AG10803 (cell line): ENCODE measurements at places on chromosomes 12 and 14.

DNA sequence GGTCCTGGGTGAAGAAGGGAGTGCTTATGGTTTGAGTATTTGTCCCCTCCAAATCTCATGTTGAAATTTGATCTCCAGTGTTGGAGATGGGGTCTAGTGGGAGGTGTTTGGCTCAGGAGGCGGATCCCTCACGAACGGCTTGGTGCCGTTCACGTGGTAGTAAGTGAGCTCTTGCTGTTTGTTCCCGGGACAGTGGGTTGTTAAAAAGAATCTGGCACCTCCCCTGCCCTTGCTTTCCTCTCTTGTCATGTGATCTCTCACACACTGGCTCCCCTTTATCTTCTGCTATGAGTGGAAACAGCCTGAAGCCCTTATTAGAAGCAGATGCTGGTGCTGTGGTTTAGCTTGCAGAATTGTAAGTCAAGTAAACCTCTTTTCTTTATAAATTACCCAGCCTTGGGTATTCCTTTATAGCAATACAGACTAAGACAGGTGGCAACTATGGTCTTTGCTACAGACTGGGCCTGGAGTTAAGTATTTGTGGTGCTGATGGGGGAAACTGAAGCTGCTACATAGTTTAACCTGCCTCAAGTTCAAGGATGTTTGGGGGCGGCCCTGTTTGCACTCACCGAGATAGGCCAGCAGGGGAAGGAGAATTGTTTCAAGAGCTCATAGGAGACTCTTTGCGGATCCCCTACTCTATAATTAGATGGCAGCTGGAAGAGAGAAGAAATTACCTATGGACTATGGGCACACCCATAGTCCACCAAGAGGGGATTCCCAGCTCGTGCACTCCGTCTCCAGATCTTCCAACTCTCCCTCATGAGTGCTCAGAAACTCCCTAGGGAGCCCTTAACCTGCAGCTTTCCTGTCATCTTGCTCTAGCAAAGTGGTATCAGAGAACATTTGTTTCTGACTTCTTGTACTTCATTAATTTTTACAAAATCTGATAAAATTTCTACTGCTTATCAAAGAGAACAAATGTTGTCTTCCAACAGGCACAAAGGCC is 164.6 kb downstream of the SLC15A5 start:
- DNase-seq: peak; percentile 21

DNA sequence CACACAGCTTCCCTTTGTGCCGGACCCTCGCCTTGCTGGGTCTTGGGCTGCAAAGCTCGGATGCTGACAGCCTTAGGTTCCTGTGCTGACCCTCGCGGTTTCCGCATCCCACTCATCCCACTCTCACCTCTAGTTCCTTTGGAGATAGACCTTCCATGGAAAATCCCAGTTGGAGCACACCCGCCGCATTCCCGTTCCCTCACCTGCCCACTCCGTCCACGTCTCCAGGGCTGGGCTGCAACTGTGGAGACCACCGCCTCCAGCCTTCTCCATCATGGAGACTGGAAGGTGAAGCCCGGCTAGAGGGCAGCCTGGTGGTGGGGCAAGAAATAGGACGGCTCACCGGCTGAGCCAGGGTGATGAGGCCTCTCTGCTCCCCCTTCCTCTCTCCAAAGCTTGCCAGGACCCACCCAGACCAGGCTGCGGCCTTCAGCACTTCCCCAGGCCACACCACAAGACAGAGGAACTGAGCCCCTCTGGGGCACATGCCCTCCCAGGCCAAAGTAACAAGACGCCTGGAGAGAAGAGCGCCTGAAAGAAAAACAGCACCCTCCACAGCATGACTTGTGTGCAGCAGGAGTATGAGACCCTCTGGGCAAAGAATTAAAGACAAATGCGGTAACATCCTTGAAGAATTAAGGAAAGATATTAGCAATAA is 15.0 kb downstream of the TMEM121 start:
- DNase-seq: no peak

DNA sequence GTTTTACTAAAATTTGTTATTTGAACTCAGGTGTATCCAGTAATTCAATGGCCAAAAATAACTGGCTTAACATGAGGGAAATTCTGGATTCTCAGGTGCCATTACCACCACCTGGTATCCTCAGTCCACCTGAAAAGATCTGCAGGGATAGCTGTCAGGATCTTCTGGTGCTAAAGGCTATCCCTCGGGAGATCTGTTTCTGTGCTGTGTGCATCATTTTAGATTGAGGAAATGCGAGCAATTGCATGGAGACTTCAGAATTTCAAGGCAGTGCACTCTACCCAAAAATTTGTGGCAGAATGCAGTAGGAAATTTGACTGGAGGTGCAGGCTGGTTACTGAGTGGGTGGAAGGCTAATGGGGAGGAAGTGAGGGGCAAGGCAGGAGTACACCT is 26.4 kb downstream of the ZCCHC8 start:
- DNase-seq: no peak

DNA sequence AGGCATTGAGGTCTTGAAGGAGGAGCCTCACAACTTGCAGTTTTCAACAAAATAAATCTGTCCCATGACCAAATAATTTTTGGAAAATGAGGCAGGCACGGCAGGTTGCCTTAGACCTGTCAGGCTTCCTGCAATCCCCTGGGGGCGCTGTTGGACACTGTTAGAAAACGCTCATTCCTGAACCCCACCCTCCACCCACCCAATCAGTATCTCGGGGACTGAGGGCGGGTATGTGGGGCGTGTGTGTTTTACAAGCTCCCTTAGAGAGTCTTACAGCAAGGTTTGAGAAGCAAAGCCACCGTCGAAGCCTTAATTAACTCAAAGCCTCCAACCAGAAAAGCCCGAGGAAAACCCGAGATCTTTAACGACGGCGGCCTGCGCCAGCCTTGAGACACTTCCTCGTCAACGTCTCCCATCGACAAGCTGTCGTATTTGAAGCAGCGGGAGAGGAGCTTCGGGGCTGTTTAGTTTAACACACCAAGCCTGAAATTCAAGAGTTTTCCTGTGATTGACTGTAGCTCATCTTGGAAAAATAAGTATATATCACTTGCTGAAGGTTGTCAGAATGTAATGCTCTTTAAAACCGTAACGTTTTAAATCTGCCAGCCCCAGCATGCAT is 123.0 kb downstream of the GLT1D1 start:
- DNase-seq: no peak

DNA sequence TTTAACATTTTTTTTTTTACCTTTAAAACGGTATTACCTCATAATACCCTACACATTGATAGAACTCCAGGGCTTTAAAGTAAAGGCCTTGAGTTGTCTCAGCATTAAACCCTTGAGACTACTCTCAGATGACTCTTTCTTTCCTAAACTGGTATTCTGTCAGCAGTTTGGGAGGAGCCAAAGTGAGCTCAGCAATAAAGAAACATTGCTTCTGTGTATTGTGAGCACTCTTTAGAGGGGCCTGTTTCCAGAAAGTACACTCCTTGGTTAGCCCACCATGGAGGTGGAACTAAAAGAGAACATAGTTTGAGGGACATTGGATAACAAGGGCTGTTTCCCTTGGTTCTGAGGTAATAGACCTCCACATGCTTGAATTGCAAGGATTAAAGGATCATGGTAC is 20.4 kb downstream of the MAP3K12 start:
- no peak for DNase-seq

DNA sequence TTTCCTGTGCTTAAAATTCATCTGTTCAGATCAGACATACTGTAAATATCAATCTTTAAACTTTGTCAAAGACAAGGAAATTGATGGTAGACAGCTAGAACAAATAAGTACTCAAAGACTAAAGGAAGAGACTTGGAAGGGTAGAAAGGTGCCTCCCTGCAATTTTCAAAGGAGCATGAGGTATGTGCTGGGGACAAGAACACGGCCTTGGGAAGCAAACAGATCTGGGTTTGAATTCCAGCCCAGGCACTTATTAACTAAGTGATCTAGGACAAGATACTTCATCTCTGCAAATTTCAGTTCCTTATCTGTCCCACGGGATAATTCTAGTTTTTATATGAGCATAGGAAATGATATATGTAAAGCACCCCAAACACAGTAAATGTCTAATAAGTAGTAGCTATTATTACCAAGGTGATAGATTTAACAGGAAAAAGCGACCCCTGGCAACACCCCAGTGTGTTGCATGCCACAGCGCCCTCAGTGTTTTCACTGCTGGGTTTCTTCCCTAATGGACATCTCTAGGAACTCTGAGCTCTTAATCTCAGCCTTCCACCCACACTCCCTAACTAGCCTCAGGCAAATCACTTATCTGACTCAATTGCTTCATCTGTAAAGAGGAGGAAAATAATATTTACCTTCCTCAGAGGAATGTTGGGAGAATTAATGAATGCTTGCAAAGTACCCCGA is 44.7 kb upstream of the BMP4 start:
- no peak for DNase-seq

DNA sequence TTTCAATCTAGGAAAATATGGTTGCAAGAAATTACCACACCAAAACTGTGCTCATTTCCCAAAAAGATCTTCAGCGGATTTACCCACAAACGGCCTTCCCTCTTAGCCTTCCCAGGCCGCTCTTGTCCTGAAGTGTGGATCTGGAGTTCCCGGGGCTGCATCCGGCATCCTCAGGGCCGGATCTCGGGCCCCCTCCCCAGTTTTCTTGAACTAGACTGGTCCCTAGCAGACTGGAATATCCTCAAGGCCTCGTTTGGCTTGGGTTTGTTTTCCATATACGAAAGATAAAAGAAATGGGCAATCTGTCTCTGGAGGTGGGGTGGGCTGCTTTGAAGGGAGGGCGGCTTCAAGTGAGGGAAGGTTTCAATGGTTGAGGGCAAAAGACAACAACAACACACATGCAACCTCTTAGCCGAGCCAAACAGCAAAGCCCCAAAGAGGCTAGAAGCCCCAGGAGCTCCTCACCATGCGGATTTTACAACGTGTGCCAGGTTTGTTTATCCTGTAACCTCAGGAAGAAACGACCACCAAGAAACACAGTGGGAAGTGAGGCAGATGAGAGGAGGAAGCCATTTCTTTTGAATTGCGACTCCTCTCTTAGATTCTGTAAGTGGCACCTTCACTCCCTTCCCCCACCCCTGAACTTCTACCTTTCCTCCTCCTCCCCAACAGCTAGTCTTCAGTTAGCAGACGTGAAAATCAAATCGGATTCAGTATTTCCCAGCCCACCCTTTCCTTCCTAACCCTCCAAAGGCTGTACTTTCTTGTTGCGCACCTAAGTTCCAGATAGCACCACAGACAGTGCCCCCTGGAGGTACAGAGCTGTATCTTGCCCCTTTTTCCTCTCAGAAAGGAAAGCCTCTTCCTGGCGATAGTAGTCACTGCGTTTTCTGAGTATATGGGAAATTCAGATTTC is 2.6 kb downstream of the MYF6 start:
- DNase-seq: no peak

- DNase-seq: peak; percentile 26
These were observed 144.9 kb downstream of the PDE3A start for GRCh38 chr12:20513189-20513588.

GRCh38 chr12:116773276-116773731 is 35.2 kb downstream of the RNFT2 start:
- peak; percentile 24 for DNase-seq
